Mucosa of descending colon (tissue), 3 donors: ENCODE measurements at places on chromosomes 6 and 20. TPM values are rescaled to one million over a fixed set of nuclear protein-coding genes. Genes with fewer than 3 reads are reported as not detected.

ZKSCAN3 gene
- 12.8 TPM for total RNA-seq

BACH2 gene
- total RNA-seq, result 1.2 TPM

HLA-G gene
- total RNA-seq, result 1.9 TPM

HEY2 gene
- 0.58 TPM for total RNA-seq

E2F1 gene
- 3.6 TPM for total RNA-seq

SH3BGRL2 gene
- total RNA-seq, result 127 TPM

CTCFL gene
- total RNA-seq, result not detected

FGD2 gene
- total RNA-seq, result 14.1 TPM

B4GALT5 gene
- total RNA-seq, result 60.2 TPM

GPLD1 gene
- total RNA-seq, result 0.36 TPM

RAMACL gene
- total RNA-seq, result 1.7 TPM

LGSN gene
- 0.05 TPM for total RNA-seq
